ENCODE measurements at places on chromosomes 13 and 19.

GRCh38 chr13:105333416-105333815 lies 1202.0 kb downstream of the EFNB2 start:
- DNase-seq, result no peak

DNA sequence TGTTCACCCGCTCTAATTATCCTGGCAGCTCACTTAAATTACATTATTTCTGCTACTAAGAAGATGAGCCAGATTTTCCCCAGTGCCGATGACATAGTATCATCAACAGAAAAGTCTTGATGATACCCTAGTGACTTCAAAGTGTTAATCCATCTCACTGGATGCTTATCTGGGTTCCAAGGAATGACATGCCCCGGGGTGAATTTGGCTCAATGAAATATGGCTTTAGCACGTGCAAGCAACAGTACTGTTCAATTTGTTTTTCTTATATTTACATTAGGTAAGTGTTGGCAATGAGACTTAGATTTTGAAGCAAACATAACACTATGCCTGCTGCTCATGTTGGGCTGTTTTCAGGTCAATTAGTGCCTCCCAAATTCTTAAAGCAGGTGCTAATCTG lies 548.2 kb upstream of the SLITRK1 start:
- no peak for DNase-seq

DNA sequence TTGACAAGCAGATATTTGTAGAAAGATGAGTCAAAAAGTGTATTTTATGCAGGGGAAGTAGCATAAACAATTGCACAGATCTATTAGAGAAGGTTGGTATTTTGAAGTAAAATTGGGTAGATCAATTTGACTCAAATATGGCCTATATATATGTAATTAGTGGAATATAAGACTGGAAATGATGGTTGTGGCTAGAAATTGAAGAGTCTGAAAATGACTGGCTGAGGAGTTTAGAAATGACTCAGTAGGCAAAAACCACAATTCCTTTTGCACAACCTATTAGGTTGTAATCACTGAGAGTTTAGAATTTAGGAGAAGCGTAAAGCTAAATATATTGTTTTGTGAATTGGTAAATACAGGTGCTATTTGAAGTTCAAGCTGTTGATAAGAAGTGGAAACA lies 622.6 kb upstream of the PCDH20 start:
- DNase-seq, result no peak

- DNase-seq, result no peak
These were observed 710.4 kb downstream of the EFNB2 start for GRCh38 chr13:105825071-105825470.

GRCh38 chr13:69580255-69580654 lies 527.4 kb upstream of the ATXN8OS start:
- peak; percentile 10 for DNase-seq

- no peak for DNase-seq
These were observed 20.6 kb upstream of the QTRT1 start for GRCh38 chr19:10680545-10681135.

DNA sequence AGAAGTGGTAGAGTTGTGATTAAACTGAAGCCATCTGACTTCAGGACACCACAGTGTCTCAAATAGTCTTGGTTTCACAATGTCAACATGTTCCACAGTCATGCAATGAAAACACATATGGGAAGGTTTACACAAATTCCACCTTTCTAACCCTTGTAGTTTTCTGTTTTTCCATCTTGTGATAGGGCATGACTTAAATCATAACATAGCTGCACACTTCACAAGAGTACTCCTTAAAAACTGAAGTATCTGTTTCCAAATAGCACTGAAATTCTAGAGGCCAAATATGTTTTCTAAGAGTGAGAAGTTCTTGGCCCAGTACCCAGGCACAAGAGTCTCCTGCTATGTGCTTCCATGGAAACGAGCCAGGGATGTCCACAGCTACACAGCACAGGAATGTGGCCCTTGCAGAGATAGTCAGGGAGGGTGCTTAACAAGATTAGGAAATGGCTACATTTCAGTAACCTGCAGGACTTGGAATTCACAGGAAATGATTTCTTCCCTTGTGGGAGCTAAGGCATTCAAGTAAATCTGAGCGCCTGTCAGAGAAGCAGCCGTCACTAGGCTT lies 269.1 kb downstream of the NDFIP2 start:
- DNase-seq, result peak; percentile 40

GRCh38 chr13:37495046-37495445 lies 103.5 kb downstream of the POSTN start:
- DNase-seq, result no peak

Measured in iPS-NIHi11 (cell line).